ENCODE measurements at places on chromosomes 2 and 18.

GRCh38 chr2:30772021-30772705 lies 35.1 kb downstream of the CAPN13 start:
- DNase-seq = no peak

DNA sequence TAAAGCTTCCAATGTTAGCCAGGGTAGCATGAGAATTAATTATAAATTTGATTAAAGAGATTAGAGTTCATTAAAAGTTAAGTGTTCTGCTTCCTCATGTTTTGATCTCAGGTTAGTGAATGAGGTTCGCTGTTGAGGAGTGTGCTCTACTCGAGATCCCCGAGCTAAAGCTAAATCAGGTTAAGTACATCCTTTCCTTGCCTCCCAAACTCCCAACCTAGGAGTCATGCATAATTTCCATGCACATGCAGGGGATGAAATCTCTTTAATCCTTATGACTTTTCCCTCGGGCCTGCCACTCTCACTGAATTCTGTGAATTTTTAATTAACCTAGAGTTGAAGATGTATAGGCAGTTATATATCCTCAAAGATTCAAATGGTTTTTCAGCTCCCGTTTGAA lies 156.1 kb upstream of the NCK2 start:
- DNase-seq = no peak

DNA sequence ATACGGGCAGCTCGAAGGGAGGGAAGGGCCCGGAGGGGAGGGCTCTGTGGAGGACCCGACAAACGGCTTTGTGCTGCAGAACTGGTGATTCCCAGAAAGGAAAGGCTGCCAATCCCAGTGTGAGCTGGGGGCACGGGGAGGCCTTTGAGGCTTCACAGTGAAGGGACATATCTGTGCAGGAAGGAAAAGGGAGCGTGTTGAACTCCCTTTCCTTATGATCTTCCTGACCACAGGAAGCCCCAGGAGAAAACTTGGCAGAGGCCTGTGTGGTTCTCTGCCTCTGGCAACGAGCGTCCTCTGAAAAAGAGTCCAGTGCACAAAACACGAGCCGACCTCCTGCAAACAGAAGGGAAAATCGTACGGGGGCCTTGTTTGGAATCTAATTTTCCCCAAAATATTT lies 683.5 kb upstream of the SALL3 start:
- DNase-seq = no peak

GRCh38 chr18:57475408-57475807 lies 40.2 kb downstream of the ONECUT2 start:
- no peak for DNase-seq

- DNase-seq = peak; percentile 64
Measured at GRCh38 chr2:3535794-3536681, 16.7 kb upstream of the ADI1 start.

GRCh38 chr2:211545582-211545981 lies 989.2 kb downstream of the CPS1 start:
- DNase-seq = no peak

DNA sequence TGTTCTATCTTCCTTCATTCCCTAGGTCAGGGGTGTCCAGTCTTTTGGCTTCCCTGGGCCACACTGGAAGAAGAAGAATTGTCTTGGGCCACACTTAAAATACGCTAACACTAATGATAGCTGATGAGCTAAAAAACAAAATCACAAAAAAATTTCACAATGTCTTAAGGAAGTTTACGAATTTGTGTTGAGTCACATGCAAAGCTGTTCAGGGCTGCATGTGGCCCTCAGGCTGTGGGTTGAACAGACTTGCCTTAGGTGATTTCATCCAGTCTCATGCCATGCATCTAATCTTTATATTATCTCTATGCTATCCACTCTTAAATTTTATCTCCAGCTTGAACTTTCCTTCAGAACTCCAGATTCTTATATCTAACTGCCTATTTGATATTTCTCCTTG lies 80.1 kb downstream of the CCDC85A start:
- no peak for DNase-seq

DNA sequence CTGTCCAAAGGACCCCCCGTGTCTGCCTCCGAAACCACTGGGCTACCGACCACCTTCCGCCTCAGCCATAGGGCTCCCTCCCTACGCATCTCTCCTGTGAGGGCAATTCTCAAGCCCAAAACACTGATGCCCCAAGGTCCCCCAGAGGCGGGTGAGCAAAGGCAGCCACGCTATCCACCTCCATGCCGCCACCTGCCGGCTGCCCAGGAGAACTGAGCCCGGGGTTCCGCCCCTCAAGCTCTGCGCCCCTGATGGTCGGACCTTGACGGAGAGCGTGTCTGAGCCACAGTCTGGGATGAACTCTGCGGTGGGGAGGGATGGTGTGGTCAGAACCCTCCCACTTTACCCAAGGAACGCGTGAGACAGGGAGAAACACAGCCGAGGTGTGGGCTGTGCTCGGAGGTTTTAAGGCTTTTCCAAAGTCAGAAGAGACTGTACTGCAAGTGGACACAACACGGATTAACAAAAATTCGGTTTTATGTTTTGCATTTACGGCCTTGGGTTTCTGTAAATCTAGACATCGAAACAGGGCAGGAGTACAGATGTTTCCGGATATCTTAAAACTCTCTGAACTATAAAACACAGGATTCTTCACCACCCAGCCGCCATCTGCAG lies 114.1 kb downstream of the ZNF516 start:
- no peak for DNase-seq

GRCh38 chr2:153004627-153005026 lies 286.2 kb downstream of the ARL6IP6 start:
- no peak for DNase-seq

DNA sequence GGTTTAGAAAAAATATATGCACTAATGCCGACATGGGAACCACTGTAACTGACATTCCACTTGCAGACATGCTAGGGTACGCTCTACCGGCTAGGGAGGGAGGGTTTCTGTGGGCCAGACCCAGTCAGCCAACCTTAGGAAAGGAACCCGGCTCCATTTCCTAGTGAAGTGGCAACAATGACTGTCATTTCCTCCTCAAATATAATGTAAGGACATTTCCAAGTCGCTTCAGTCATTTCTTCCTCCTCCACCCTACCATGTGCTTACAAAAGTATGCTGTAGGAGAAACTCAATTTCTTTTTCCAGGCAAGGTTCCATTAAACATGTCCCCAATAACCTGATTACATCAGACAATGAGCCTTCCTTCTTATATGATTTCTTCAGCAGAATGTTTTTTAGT lies 64.3 kb upstream of the PSMD14 start:
- DNase-seq = no peak

- no peak for DNase-seq
Measured at GRCh38 chr18:76463358-76463757, 31.7 kb downstream of the ZNF516 start.

- DNase-seq = no peak
Measured at GRCh38 chr2:118654945-118655344, 192.5 kb downstream of the EN1 start.

DNA sequence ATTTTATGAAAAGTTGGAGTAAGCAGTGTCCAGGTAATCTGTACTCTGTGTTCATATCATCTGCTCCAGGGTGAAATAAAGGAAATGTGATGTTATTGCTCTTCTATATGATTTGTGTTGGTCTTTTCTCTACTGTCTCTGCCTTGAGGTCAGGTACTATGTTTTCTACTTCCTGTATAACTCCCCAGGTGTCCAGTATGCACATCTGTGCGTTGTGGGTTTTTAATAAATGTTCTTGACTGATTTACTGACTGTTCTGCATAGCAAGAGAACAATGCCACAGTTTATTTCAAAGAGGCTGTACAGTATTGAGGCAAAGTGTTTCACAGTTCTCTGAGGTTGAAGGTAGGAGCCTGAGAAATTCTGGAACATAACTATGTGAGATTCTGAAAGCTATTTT lies 89.7 kb downstream of the BABAM2 start:
- no peak for DNase-seq

DNA sequence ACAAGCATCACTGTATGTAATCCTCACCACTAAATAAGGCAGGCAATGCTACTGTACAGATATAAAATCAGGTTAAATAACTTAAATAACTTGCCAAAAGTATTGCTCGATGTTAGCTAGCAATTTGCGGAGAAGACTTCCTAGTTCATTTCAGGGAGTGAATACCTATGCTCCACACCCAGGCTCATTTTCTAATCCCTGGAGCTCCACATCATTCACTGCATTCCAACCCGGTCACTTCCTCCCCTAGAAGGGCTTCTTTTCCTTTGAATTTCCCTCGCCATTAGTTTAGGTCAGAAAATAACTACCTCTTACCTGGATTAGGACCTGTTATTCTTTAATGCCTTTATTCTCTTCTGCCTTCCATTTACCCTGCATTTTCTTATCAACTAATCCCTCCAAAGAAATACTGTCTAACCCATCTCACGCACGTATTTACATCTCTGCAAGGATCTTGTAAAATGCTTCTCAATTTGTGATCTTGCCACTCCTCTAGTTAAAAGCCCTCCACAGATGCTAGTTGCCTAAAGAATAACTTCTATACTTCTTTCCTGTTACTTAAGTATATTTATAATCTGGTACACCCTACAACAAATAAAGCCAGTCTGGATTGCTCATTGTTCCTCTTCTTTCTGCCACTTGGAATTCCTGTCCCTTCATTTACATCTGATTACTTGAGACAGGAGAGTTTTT lies 599.8 kb downstream of the NRXN1 start:
- DNase-seq = no peak

GRCh38 chr18:59996370-59996966 lies 96.7 kb downstream of the PMAIP1 start:
- DNase-seq = peak; percentile 13

DNA sequence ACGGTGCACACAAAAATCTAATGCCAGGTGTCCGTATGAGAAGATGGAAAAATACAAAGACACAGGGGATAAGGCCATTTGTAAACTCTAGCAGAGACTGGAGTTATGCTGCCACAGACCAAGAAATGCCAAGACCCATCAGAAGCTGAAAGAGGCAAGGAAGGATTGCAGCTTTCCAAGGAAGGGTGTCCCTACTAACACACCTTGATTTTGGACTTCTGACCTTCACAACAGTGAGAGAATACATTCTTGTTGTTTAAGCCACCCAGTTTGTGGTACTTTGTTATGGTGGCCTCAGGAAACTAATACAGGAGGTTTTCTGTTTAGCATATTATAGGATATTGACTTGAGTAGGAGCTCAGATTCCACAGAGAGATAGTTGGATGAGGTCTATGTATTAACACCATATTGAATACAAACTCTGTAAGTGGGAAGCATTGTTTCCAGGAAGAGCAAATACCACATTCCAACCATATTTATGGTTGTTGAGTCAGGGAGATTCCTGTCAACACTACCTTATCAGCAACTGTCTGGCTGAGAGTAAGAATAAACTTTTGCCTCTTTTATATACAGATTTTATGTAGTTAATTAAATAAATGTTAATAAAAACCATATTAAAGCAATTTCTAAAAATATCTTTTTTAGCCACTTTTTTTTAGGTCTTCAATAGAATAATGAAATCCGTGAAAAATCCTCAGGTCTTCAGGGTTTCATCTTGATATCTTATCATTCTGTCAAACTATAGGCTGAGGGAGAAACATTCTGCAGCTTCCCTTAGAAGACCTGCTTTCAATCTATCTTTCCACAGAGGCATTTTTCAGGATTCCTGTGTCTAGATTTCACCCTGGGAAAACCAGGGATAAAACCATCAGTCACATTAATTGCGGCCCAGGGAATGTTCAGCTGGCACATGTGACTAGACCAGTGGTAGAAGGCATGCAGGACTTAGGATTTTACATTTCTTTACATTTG lies 35.4 kb upstream of the HNMT start:
- DNase-seq = no peak

- DNase-seq = no peak
Measured at GRCh38 chr2:234134496-234134895, 84.0 kb downstream of the SPP2 start.

GRCh38 chr2:152858594-152859265 lies 140.3 kb downstream of the ARL6IP6 start:
- DNase-seq = no peak

DNA sequence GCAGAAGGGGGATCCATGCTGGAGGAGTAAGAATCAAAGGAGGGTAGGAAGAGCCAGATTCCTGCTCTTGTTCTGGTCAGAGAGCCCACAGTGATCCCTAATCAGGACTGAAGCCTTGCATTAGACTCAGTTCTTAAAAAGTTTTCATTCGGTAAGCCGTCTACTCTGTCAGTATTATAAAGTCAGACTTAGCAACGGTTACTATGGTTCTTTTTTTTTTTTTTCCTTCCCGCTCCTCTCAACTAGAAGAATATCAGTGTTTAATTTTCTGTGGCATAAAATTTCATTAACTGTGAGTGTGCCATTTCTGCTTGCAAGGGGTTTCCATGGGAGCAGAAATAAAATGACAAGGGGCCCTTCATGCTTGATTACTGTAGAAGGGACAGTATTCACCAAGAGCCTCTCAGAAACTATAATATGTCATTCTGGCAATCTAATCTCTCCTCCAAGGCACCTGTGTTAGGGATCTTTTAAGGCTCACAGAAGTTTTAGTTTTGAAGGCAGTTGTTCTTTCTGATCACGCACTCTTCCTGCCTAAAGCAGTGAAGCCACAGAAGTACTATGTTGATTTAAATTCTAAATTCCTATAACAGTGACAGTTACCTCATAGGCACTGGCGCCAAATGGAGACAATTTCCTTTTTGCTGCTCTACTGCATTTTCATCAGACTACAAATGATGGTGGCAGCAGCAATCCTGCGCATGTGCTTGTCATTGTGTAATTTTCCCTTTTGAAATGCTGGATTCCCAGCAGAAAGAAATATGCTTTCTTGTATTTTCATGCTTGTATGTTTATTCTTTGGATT lies 57.0 kb downstream of the OSBPL6 start:
- peak; percentile 31 for DNase-seq

- DNase-seq = no peak
Measured at GRCh38 chr18:39162013-39162827, 1596.6 kb upstream of the CELF4 start.

GRCh38 chr2:102111823-102112222 lies 30.7 kb upstream of the IL1R1 start:
- DNase-seq = no peak

DNA sequence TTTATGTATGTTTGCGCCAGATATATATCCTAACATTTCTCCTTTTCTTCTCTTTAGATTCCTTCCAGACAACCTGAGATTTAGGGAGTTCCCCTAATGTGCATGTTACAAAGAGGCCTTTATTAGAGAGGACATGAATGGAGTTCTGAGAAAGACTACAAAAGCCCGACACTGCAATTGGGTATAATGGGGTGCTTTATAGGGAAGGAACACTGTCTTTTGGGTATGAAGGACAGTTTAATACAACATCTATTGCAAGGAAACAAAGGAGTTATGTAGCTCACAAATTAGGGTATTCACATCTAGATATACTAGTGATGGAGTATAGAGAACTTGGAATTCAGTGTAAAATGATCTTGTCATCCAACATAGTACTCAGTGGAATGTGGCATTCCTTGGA lies 383.8 kb downstream of the FIGN start:
- DNase-seq = no peak

GRCh38 chr2:223297788-223298187 lies 245.8 kb downstream of the KCNE4 start:
- DNase-seq = no peak

GRCh38 chr2:232292395-232293154 lies 86.0 kb upstream of the ALPP start:
- DNase-seq = no peak

DNA sequence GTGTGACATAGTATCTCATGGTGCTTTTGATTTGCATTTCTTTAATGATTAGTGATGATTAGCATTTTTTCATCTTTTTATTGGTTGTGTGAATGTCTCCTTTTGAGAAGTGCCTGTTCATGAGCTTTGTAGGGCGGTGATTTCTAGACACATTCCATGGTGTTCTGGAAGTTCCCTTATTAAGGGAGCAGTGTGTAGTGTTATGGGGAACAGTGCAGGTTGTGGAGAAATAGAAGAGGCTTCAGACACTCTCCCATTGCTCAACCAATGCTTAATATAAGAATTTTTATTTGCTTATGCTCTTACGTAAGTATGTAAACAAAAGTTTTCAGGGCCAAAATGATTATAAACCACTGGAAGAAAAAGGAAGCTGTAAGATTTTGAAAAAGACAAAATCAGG lies 34.7 kb downstream of the MMADHC start:
- DNase-seq = no peak
